Stimulated activated CD4-positive, alpha-beta T cell treated with anti-CD3 and anti-CD28 coated beads, TNF-alpha, amount 100 ng/mL, for 1 hour (primary cell): ENCODE measurements at places on chromosomes 7 and 10.

- no peak for DNase-seq
These were observed 1.6 kb upstream of the KBTBD2 start for GRCh38 chr7:32893207-32893524.

- DNase-seq, result no peak
These were observed 9.4 kb upstream of the CYCS start for GRCh38 chr7:25134358-25135010.

DNA sequence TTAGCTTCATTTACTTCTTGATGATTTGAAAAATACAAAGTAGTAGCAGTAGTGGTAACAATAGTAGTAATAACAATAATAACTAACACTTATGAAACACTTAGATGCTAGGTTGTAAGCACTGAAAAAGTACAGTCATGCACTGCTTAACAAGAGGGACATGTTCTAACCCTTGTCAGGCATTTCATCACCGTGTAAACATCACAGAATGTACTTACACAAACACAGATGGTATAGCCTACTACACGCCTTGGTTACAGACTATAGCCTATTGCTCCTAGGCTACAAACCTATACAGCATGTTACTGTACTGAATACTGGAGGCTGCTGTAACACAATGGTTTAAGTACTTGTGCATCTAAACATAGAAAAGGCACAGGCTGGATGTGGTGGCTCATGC is 60.6 kb downstream of the PUS7 start:
- no peak for DNase-seq

DNA sequence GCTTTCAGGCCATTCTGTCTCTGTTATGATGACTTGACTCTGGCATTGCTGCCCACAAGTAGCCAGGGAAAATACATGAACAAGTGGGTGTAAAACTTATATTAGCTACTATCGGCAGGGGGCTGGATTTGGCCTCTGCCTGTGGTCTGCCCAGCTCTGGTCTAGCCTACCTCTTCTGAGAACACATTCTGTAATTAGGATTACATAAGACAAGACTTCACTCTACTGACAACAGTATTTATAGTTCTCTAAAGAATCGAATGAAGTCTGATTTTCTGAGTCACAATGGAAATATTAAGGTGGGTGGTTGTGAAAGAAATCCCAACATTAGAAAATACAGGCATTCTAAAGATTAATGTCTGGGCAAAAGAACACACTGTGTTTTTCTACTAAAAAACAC is 55.5 kb downstream of the DLD start:
- no peak for DNase-seq

DNA sequence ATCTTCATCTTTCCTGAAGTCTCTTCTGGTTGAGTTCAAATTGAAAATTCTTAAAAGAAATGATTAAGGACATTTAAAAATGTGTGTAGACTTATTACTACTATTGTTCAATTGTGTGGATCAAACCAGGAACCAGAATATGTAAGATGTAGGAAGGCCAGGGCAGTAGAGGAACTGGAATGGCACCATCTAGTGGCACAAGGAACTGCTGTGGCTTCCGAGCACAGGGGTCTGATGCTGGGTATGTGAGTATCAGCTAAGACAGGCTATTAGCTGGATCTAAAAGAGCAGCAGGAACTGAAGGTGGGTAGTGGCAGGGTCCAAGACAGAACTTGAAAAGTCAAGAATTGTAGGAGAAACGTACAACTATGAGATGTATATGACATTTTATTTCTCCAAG is 247.3 kb downstream of the SEMA3A start:
- DNase-seq, result no peak

DNA sequence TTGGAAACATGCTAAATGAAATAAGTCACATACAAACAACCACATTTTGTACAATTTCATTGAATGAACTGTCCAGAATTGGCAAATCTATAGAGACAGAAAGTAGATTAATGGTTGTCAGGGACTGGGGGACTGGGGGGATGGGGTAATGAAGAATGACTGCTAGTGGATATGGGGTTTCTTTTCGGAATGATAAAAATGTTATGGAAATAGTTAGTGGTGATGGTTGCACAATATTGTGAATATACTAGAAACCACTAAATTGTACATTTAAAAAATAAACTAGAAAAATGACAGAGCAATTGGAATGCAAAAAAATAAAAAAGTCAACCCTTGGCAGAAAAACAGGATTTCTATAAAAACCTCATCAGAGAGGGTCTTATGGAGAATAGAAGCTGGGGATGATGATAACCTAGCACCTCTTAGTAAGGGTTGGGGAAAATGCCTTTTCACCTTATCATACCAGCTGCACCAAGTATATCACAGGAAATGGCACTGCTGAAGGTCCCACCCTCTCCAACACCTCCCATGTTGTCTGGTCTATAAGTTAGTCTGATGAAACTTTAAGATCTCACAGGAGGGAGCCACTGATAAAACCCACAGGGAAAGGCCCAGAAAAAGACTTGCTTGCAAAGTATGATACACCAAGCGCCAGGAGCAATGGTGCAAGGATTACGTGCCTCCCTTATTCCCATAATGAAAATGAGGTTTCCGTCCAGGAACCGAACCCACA is 23.1 kb upstream of the JAZF1 start:
- DNase-seq, result no peak

DNA sequence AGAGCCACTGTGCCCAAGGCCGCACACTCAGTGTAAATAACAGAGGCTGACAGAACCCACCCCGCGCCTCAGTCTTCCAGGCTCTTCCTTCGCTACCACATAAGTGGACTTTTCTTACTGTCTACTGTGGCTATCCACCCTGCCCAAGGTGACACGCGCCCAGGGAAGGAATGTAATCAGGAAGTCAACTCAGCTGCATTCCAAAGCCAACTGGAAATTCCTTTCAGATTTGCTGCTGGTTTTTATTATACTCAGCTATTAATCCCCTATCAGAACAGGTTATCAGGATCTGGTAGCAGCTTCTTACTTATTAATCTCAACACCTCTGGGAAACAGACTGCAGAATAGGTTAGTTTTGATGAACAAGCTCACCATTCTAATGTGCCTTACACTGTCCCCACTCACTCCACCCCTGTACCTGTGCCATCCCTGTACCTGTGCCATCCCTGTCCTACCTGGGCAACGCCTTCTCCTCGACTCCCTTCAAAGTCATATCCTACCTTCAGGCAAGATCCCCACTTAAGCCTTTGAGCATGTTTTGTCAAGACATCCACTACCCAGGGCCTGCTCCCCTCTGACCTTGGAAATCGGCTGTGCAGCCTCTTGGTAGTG is 90.7 kb downstream of the NHLRC2 start:
- DNase-seq, result no peak

GRCh38 chr10:12077580-12078180 is 8.9 kb downstream of the DHTKD1 start:
- no peak for DNase-seq

DNA sequence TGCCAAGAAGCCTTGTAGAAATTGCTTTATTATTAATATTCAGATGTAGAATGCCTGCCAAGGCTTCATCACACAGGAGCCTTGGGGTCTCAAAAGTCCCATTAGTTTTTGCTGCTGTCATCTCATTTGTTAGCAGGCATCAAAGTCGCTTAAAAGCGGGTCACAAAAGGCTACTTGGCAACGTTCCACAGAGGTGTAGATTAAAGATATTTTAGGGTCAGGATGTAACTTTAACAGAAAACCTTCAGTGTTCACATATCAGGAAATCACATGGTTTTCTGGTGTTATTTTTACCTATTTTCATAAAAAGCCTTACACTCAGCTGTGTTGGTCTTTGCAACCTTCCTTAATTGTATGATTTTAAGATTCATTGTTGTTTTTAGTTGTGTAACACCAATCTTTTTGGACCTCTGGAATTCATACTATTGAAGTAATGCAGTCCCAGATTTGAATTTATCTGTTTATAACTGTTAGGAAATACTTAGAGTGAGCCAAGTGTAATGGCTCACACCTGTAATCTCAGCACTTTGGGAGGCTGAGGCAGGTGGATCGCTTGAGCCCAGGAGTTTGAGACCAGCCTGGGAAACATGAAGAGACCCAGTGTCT is 65.3 kb downstream of the TET1 start:
- no peak for DNase-seq

- no peak for DNase-seq
These were observed 26.6 kb downstream of the FAM3C start for GRCh38 chr7:121369462-121369861.

DNA sequence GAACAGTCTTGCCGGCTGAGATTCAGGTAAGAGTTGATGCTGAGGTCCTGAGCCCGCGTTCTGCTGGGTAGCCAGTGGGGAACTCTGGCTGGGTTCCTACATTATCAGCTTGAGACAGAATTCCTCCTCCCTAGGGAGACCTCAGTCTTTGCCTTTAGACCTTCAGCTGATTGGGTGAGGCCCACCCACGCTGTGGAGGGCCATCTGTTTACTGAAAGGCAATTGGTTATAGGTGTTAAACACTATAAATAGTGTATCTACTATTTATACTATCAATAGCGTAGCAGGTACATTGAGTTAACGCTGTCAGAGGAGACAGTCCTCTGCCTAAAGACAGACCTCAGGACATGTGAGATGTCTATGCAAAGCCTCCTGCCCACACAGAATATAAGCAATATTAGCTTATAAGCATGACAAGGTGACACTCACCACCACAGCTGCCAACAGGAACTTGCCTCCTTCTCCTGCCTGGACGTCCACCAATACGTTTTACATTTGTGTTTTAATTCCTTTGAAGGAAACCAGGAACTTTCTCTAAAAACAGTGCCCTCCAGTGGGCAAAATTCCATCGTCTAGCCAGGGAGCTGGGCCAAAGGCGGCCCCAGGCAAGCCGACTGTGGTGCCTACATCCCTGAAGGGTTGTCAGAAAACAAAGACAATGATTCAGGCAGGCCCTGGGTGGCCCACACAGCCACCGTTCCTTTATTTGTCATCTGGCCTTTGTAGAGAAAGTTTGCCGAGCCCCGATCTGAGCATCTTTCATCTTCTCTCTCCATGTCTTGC is 58.8 kb downstream of the INSIG1 start:
- DNase-seq, result no peak

DNA sequence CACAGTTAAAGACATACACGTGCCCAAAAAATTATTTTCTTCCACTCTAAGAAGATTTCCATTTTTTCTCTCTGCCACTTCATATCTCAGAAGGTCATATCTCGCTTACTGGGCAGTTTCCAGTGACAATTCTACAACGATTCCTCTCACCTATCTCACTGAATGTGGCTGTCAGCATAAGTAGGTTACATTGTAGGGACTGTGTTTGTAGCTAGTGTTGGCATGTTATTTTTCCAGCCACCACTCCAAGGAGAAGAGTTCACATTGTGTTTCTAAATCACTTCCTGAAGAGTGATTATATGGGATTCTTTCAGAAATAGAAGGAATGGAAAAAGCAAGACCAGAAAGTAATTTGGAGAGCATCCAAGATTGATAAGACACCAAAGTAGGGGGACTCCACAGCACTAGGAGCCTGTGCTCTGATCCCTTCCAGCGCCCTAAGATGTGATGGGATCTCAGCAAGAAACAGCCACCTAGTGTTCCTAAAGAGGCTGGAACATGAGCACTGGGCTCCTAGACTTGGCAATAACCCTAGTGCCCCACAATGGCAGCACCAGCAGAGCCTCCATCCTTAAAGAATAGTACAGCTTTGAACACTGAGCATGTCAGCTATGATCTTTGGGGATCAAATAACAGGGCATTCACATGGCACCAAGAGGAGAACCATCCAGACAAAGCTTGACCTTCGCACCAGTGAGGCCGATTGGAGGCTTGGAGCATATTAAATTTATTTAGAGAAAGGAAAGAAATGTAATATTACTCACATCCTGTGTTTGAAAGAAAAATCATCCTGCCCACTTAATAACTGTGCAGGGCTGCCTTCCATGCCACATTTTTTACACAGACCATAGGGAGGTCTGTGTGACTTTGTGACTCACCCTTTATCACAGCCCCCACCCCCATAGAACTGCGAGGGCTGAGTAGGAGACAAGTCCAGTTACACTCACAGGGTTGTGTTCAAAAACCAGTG is 51.8 kb downstream of the CAV1 start:
- DNase-seq, result no peak

DNA sequence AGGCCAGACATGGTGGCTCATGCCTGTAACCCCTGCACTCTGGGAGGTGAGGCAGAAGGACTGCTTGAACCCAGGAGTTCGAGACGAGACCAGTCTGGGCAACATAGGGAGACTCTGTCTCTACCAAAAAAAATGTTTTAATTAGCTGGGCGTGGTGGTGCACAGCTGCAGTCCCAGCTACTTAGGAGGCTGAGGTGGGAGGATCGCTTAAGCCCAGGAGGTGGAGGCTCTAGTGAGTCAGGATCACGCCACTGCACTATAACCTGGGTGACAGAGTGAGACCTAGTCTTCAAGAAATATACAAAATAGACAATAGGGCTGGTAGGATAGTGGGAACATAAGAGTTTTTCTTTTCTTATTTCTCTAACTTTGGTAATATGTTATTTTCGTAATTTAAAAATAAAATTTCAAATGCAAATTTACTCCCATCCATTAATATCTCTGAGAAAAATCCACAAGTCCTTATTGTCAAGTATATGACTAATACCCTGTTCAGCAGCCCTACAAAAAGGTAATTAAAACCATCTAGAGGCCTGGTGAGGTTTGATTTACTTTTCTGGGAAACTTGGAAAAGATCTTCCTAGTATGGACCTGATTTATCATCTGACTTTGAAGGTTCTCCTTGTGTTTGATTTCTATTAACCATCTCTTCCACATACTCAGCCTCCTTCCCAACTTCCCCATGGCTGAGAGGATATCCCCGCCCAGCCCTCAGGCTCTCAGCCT is 50.0 kb downstream of the CREB3L2 start:
- no peak for DNase-seq

DNA sequence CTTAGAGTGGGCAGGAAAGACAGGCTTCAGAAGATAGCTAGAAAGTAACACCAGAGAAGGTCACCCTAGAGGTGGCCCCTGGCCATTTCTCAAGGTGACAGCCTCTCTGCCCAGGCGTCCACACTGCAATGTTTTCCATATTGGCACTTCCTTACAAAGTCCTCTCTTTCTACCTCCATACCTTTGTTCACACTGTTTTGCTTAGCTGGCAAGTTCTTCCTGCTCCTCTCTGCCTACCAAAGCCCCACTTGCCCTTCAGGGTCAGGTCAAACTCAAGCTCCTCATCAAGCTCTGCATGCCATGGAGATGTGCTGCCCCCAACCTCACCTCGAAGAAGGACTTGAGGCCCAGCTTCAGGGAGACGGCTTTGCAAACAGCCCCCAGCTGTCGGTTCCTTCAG is 190.9 kb downstream of the KCNMA1 start:
- no peak for DNase-seq

DNA sequence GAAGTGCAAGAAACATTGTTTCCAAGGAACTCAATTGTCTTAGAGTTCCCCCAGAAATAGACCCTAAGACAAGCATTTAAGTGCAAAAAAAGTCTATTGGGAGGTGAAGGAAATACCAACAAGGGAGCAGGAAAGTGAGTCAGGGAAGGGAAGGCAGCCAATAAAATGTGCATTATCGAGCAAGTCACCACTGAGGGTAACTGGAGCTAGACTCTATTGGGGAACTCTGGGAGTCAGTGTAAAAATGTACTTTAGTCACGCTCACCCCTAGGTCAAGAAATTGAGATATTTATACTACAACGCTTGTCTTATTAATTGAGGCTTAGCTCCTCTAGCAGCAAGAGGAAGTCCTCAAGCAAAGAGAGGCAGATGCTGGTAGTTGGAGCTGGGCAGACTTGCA is 137.7 kb downstream of the RTKN2 start:
- no peak for DNase-seq

GRCh38 chr7:135653340-135654080 is 8.8 kb upstream of the STMP1 start:
- DNase-seq, result no peak
